A172 (cell line): ENCODE measurements at places on chromosomes 5 and 9. TPM values are rescaled to one million over a fixed set of nuclear protein-coding genes. Genes with fewer than 3 reads are reported as not detected.

The TJP2 gene
- total RNA-seq: 81.1 and 84.6 TPM in 2 replicates

The FCN1 gene
- not detected in 2 replicates for total RNA-seq

The ZNF618 gene
- 3.3 and 3.4 TPM in 2 replicates for total RNA-seq

The KIF12 gene
- total RNA-seq: 0.03 and 0.07 TPM in 2 replicates

The CD14 gene
- total RNA-seq: 2.3 TPM in 1 of 2 replicates, not detected in the other

The HAVCR2 gene
- total RNA-seq: not detected in 2 replicates

The HTR4 gene
- total RNA-seq: not detected in 2 replicates

The FABP6 gene
- total RNA-seq: 0.17 and 1.5 TPM in 2 replicates

The PCDHA8 gene
- not detected in 2 replicates for total RNA-seq

The CD180 gene
- 0.03 and 0.53 TPM in 2 replicates for total RNA-seq

The ZNF883 gene
- not detected in 2 replicates for total RNA-seq
